ENCODE measurements at places on chromosomes 5 and 9.

DNA sequence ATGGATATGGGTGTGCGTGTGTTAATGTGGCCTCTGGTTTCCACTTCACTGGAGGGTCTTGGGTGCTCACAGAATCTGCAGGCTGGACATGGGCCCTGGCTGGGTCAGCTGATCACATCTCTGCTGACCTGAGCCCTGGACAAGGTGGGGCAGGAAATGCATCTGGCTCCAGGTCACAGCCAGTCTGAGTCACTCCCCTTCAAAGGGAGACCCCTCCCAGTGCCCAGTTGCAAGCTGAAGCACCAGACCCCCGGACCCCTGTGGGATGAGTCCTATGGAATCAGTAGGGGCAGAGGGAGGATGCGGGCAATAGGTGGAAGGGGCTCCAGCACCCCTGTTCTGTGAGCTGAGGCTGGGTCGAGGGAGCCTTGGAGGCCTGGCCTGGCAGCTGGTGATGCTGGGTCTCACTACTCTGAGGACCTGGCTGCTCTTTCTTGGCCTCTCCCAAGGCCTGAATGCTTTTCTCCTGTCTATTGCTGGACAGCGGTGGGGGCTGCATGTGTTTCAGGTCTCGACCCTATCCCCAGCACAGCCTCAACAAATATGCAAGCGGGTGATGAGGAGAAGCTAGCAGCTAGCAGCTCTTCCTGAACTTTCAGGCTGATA is 54.5 kb downstream of the PHF2 start:
- DNase-seq: no peak

DNA sequence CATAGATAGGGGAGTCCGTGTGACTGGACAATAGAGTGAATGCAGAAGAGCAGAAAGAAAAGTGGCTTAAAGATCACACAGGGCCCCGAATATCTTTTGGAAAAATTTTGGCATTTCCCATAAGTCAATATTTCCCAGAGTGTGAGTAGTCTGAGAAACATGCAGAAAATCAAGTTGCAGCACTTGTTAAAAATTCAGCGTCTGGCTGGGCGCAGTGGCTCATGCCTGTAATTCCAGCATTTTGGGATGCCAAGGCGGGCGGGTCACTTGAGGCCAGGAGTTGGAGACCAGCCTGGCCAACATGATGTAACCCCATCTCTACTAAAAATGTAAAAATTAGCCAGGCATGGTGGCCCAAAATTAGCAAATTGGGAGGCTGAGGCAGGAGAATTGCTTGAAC is 227.0 kb downstream of the DRD1 start:
- DNase-seq: no peak

GRCh38 chr5:53425687-53426511 is 54.5 kb upstream of the FST start:
- DNase-seq: no peak

DNA sequence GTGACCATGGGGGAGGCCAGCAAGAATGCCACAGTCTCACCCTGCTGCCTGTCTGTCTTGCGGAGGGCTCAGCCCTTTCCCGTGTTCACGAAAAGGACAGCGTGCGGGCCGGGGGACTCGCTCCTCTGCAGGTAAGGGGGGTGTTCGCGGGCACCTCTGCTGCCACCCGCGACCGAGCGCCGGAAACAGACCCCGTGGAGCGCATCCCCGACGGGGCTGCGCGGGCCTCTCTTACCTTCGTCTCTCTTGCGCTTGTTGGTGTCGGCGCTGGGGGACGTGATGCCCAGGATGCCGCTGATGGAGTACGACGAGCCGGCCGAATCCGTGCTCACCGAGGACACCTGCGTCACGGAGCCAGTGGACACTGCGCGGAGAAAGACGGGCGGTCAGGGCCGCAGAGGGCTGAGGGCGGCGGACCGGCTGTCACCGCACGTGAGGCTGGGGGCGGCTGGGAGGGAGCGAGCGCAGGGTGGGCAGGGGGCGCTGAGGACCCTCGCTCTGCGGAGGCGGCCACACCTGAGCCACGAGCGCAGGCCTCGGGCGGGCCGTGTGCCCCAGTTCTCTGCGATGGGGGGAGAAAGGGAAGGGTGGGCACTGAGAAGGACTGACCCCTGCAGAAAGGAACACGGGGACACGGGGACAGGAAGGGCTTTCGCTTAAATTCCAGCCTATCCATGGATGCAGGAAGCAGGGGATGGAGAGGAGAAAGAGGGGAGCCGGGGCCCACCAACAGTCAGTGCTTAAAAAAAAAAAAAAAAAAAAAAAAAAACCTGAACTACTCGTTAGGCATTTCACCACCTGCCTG is 31.5 kb downstream of the PAX5 start:
- DNase-seq: no peak

DNA sequence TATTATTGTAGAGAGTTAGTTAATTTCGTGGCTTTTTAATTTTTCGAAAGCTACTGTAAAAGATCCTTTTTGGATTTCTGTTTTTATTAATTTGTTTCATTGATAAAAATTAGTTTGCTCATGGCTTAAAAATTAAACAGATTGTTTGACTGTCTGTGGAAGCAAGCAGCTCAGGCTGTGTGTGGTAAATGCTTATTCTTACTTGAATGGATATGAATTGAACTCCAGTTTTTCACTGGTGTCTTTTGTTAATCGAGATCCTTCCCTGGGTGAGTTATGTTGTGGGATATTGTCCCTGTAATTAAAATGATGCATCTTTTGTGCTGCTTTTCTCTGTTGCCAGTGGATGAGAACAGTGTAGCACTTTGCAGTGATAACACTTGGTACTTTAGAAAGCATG is 75.3 kb downstream of the PIK3R1 start:
- no peak for DNase-seq

DNA sequence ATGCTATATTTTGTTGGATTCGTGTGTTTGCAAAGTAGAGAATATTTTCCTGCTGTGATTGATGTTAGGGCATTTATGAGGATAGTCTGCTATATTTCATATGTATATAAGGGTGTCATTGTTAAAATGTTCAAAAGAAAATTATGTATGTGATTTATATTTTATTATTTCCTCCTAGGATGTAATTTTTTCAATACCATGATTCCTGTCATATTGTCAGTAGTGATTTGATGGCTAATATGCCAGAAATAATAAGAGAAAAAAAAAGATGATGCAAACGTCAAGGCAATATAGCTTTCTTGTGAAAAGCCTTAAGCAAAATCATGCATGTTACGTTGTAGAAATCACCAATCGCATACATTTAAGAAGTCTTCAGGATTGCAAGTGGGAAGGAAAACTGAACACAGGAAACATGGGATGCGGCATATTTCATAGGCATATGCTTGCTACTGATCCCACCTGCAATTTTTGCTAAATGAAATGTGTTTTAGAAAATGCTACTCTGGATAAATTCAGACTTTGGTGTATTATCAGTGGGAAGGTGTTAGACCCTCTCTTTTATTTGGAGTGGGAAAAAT is 224.5 kb downstream of the MAST4 start:
- DNase-seq: no peak

- no peak for DNase-seq
Measured at GRCh38 chr5:142586552-142586951, 99.3 kb downstream of the FGF1 start.

DNA sequence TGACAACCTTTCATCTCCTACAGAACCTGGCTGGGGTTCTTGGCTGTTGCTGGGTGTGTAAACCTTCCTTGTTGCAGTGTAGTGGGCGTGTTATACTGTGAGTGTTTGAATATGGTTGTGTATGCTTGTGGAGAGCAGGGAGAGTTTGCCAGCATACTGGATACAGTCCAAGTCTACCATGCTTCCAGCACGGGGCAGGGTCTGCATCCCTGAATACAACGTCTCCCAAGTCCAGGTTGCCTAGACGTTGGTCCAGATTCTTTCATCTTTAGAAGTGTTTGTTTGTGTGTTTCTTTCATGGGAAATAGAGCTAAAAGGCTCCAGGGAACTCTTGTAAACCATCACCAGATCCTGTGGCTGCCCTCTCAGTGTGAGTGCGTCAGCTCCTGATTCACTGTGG is 46.4 kb downstream of the SYK start:
- DNase-seq: no peak

DNA sequence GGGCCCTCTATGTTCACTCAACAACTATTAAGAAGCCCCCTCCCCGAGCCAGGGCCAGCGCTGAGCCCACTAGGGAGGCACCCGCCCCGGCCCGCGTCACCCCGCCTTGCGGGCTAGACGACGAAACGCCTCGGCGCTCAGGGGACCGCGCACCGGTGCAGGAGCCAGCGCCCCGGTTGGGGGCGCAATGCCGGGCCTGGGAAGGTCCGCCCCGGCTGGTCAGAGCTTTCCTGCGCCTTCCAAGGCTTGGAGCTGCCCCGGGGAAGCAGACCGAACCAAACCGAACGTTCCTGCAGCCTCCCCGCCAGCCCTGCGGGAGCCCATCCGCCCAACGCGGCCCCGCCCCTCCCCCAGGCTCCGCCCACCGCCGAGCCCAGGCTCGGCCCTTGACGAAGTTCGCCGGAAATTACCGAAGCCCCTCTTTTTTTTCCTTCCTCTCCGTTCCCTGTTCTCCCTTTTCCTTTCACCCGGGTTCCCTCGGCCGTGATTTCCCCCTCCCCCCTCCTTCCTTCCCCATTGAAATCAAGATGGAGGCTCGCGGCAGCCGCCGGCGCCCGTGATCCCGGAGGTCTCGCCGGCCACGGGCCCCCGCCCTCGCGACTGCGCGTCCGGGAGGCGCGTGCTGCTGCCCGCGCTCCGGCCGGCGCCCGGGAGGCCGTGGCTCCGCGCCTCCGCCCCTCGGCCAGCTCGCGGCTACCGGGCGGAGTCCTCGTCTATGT is at the start of gene TRIO:
TRIO (plus strand) TSS at position 516 of the 719 bp plus-strand sequence. CDS start 384 bp downstream, outside the sequence.
- DNase-seq: peak; percentile 58

DNA sequence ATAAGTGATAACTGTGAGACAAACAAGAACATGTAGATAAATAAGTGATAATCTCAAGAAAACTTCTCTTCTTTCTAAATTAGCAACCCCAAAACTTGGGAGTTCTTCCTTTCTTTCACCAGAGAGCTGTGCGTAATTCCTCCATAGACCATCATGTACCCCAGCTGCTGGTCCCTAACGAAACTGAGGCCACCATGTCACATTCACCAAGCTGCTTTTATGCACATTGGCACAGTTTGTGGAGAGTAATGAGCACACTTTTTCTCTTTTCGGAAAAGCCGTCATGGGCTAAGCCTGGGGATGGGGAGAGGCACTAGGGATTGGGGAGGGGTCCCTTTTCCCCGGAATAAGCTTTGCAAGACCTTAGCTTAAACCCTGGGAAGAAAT is 561.4 kb downstream of the BNC2 start:
- DNase-seq: no peak

DNA sequence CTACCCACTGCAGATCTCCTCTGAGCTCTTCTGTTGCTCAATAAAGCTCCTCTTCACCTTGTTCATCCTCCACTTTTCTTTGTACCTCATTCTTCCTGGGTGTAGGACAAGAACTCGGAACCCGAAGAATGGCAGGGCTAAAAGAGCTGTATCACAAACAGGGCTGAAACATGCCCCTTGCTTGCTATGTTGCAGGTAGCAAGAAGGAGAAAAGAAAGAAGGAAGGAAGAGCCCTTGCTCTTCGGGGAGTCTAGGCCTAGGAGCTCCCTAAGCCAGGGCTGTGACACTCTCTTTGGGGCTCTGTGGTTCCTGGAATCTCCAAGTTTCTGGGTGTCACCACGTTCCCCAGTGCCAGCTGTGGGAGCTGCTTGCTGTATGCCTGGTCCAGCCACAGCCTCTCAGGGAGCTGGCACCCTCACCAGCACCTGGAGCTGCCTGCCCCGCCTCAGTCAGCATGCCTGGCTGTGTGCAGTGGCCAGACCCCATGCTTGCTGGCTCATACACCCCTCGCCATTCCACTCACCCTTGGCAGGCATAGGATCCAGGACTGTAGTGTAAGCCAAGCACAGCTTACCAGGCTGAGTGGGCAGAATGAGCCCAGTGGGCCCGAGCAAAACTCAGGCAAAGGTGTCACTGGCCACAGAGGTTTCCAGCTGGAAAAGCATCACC is 274.8 kb upstream of the ADRA1B start:
- DNase-seq: no peak

GRCh38 chr5:145531038-145531734 is 304.0 kb downstream of the PRELID2 start:
- DNase-seq: no peak

DNA sequence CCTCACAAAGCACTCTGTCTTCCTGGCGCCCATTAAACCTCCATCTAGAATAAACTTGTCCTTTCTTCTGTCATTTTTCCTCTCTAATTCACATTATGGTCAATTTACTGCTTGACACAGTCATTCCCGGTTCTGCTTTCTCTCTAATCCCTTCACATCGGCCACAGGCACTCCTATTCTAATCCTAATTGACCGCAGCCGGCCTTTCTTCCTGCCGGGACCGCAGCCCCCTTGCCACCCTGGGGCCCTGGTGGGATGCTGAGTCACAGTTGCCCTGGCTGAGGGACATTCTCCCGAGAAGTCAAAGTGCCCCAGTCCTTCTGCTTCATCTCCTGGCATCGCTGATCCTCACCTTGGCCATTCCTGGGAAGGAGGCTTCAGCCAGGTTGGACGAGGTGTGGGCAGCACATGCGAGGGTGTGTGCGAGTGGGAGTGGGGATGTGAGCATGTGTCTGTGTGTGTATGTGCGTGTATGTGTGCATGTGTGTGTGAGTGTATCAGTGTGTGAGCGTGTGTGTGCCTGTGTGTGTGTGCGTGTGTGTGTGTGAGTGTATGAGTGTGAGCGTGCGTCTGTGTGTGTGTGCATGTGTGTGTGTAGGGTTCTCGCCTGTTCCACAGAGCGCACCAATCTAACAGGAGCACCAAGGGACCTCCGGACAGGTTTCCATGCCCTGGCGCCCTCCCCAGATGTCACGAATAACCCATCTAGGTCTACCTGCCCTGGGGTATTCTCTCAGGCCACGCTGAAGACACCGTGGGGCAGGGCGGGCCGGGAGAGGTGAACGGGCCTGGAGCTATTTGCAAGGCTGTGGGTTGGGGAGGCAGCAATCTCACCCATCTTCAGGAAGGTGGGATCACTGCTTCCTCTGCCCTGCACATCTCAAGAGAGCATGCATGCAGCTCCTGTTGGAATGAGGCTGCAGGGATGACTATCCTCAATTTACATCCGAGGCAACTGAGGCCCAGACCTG is 191.2 kb downstream of the PAX5 start:
- DNase-seq: no peak

DNA sequence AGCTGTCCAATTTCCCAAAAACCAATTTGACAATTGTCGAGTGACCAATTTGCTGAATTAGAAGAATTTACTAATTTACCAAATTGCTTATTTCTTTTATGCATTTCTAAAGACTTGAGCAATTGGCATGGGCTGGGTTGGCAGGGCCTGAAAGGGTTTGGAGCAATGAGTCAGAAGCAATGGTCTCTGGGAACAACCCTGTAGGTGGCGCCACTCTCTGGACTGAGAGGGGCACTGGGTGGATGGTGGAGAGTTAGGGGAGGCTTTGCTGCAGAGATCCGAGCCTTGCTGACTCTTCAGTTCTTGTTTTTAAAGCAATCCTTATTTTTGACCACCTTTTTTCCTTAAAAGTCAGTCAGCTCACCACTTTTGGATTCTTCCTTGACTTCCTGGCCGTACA is 71.5 kb upstream of the RPS23 start:
- DNase-seq: no peak

Data from T-helper 1 cell (primary cell).